ENCODE measurements at places on chromosomes 16 and 17.

GRCh38 chr17:73911726-73912372 is 267.6 kb upstream of the SDK2 start:
- no peak for DNase-seq

GRCh38 chr16:19840524-19841110 is 44.0 kb downstream of the GPRC5B start:
- no peak for DNase-seq

GRCh38 chr16:47567321-47567720 is 106.2 kb downstream of the PHKB start:
- DNase-seq = no peak

- no peak for DNase-seq
Measured at GRCh38 chr17:47301831-47302230, 21.9 kb upstream of the EFCAB13 start.

DNA sequence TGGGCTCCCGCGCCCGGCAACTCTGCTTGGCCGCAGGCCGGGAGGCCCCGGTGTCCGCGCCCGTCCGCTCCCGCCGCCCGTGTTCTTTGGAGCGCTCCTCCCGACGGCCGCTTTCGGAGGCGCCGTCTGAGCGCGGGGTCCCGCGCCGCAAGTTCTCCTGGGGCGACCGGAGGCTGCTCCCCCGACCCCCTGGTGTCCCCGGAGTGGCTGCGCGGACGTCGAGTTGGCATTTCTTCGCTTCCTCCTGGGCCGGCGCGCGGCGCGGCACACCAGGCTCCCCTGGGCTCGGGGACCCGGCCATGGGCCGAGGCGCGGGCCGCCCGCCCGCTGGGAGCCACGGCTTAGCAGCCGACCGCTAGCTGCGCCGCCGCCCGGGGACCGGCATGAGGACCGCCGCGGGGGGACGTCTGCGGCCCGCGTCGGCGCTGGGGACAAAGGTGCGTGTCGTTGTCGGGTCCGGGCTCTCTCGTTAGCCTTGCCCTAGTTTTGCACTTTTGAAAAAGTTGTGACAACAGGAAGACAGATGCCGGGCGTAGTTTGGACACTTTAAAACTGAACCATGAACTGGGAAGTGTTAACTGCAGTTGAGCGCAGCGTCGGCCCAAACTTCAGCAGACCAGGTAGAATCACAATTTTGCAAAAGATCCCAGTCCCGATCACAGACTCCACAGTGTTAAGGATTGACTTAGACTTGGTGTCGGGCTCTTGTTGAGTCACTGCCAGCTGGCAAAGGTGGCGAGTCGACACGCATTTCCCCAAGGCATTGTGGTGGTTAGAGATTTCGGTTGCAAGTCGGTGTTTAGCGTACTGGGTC is 700 bp downstream of the UBN1 start:
- peak; percentile 31 for DNase-seq

DNA sequence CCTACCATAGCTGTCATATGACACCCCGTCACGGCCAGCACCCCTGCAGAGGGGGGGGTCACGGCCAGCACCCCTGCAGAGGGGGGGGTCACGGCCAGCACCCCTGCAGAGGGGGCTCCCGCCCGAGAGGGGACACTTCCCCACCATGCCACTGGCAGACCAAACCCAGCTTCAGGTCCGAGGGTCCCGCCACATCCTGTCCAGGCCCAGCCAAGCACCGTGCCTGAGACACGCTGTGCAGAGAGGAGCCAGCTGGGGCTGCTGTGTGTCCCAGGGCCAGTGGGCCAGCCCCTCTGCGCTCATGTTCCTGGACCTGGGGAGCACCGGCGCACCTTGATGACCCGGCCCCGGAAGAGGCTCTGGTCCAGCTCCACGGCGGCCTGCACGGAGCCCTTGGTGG is 1.9 kb downstream of the PABPN1L start:
- DNase-seq = no peak

- no peak for DNase-seq
Measured at GRCh38 chr16:78005881-78006280, 16.5 kb upstream of the CLEC3A start.

GRCh38 chr17:56786989-56787482 is 46.7 kb downstream of the C17orf67 start:
- peak; percentile 32 for DNase-seq

- DNase-seq = no peak
Measured at GRCh38 chr16:27795992-27796614, 246.2 kb downstream of the KATNIP start.

GRCh38 chr16:84319146-84319760 is 24.6 kb downstream of the WFDC1 start:
- no peak for DNase-seq

- DNase-seq = no peak
Measured at GRCh38 chr16:8184854-8185253, 405.5 kb downstream of the TMEM114 start.

DNA sequence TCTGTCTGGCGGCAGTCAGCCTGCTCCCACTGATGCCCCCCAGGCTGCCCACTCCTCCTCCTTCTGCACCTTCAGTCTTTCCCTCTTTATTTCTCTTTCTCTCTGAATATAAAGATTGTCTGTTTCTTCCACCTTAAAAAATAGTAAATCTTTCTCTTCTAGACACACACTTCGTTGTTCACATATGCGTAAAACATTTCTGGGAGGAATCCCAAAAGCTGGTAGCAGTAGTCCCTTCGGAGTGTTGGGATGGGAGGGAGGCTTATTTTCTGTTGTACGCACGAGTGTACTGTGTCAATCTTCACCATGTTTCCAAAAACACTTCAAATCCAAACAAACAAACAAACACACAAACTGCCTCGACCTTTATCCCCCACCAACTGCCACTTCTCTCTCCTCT is 9.9 kb downstream of the OSBPL7 start:
- no peak for DNase-seq

DNA sequence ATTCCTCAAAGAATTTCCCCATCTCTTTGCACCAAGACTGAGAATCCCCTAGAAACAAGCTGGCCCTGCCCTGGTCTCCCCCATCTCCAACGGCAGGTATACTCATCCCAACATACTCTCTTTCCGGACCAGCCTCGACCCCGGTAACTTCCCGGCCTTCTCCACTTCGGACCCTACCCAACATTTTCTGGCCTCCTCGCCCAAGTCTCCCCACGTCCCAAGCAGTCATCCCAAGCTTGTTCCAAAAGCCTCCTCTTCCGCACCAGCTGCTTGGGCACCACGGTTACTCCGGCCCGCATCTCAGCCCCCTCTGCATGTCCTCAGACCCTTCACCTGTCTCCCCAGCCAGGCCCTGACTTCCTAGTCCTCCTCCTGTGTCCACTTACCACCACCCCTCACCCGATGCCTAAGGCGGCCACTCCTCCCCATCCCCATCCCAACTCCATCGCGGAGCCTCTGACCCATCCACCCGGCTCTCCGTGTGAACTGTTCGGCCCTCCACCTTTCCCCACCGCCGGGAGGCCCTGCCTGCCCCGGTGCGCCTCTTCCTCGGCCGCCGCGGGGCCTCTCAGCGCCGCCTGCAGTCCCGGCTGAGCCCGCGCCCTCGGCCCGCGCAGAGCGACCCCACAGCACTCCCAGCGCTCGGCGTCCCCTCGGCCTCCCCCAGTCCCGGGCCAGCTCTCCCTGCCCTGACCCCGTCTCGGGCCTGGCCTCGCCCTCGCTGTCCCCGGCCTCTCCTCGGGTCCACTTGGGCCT is 994 bp downstream of the PITPNA start:
- DNase-seq = no peak

DNA sequence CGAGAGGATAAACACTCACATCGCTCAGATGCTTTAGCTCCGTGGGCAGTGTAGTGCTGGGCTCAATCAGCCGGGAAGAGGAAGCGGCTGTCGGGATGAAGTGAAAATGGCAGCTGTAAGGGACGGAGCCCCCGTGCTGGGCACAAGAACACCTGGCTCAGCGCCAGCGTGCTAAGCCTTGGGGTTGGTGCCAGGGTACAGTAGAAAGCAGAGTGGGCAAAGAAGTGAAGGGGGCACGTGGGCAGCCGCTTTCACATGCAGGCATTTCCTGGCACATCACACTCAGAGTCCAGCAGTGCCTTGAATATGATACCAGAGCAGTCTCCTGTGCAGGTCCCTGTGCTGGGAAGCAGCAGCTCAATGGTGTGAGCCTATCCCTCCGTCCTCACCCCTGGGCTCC is 51.1 kb upstream of the FOXF1 start:
- DNase-seq = no peak

- peak; percentile 43 for DNase-seq
Measured at GRCh38 chr16:10871157-10871991, 5.6 kb upstream of the CIITA start.

DNA sequence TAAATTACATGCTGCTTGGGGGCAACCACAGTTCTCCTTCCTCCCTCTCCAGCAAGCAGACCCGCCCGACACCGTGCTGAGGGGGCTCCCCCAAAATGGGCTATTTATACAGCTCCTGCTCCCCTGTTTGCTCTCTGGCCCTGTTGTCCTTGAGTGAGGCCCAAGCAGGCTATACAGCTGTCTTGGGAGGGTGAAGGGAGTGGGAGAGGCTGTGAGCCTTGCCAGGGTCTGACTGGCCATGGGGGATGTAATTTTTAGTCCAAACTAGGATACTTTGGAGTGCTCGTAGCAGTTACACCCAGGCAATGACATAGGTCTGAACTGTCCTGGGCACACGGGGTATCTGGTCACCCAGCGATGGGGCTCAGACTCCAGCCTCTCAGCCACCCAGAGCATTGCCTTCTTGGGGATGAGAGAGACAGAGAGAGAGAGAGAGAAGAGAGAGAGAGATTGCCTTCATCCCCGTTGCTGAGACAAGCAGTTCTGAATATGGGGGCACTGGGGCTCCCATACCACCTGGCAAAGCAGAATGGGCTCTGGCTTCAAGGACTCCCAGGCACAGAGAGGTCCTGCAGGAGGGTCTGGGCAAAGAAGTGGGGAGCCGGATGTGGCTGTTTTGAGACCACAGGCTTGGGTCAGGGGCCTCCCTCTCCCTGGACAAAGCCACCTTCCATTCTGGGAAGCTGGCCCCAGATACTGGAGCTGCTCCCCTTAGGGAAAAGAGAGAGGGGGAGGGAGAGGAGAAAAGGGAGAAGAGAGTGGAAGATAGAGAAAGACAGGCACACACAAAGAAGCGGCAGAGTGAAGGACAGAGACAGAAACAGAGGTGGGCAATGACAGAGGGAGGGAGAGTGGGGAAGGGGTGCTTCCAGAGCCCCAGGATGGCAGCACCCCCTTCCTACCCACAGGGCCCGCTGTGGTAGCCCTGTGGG is 10.7 kb upstream of the TMEM92 start:
- no peak for DNase-seq

DNA sequence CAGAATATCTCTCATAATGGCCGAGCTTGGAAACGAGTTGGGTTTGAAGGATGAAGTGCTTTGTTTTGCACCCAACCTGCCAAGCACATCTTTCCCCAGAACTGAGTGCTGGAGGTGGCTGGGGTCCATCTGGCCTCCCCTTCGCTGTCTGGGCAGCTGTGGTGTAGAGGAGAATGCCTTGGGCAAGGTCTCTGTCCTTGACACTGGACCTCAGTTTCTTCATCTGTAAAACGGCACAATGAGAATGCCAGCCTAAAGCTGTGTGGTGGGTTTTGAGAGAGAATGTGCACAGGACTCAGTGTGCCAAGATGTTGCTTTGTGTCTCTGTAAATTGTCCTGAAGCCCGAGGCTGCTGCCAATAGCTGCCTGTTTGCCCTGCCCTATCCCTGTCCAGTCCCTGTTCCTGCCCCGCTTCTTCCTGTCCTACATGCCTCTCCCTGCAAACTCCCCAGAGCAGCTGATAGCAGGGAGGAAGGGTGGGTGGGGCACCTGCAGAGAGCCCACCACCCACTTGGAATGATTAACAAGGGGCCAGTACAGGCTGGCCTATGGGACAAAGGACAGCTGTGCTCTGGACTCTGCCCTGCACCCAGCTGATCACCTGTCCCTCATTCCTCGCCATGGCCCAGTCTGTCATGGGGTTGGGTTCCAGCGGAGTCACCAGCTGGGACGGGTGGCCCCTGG is 15.3 kb downstream of the LASP1 start:
- DNase-seq = no peak

DNA sequence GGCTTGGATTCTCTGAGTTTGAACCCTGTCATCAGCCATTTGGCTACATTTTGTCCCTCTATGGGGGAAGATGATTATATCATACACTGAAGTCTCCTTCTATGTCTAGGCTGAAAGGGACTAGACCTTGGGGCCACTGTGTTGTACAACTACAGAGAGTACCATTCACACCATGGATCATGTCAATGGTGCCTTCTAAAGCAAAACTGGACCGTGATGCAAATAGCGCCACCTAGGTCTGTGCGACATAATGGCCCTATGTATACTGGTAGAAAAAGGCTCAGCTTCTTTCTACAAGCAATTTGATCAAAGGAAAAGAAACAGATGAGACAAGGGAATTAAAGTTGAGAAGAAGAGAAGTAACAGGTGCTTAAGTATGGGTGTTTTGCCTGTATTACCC is 100.7 kb downstream of the LYRM1 start:
- DNase-seq = no peak

DNA sequence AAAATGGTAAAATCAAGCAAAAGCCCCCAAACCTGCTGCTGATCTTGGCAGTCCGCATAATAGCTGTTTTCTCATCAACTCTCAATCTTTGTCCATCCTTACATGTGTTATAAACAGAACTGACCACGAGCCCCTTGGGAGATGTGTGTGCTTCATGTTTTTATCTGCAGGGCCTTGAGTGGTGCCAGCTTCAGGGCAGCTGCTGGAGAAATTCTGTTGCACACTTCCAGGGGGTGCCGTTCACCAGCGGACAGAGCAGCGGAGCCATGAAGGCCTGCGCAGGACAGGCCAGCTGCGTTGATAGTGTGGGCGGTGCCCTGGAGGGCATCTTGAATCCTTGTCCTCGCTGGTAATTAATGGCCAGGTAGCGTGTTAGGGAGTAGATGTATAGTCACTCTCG is 20.1 kb downstream of the MPRIP start:
- DNase-seq = no peak

DNA sequence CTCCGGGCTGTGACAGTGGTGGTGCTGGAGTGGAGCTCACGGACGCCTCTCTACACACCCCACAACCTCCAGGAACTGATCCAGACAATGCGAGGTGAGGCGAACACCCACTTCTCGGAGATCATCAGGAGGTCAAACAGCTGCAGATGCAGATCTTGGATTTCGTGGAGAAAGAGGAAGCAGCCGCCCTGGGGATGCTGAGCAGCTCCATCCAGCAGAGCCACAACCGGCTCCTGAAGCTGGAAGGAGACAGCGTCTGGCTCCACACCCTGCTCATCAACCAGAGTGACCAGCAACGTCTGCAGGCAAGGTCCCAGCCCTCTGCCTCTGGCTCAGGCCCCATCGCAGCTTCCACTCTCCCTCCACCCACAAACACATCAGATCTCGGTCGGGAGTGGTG is 13.2 kb upstream of the SLC16A5 start:
- DNase-seq = no peak

All from activated CD8-positive, alpha-beta memory T cell treated with anti-CD3 and anti-CD28 coated beads, Interleukin-2, amount 50 U/mL, for 4 hours (primary cell).